ENCODE measurements at places on chromosomes 7 and 10.

DNA sequence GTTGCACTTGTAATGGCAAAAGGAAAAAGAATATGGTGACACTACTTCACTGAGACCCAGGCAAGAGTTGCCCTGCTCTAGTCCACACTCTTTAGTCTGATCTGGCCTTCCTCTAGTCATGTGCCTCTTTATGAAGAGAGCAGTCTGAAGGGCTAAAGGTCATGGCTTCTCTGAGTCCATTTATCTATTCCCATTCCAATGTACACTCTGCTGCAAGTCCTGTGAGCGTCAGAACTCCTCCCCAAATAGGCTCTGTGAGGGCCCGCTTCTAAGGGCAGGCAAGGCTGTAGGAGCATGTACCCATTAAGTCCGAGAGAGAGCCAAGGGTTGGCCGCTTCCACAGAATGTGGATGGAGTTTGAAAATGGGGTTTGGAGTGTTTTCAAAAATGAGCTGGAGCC lies 209.3 kb downstream of the AHR start:
- no peak for DNase-seq

DNA sequence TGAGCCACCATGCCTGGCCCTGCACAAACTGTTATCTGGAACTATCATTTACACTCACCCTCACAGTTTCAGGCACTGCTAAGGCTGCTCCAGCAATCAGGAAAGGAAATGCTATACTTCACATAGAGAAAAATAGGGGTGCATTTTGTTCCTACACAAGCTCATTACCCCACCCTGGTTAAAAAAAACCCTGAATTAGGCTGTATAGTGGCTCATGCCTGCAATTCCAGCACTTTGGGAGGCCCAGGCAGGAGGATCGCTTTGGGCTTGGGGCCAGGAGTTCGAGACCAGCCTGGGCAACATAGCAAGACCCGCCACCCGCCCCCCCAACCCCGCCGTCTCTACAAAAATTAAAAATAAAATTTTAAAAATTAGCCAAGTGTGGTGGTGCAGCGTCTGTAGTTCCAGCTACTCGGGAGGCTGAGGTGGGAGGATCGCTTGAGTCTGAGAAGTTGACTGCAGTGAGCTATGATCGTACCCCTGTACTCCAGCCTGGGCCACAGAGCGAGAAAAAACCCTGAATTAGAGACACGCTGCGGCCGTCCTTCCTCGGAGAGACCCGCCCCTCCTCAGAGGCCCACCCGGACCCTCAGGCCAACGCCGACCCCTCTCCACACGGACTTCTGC lies 539 bp downstream of the PTCD1 start:
- no peak for DNase-seq

GRCh38 chr10:45673074-45673648 lies 589 bp upstream of the ZFAND4 start:
- DNase-seq, result no peak

- no peak for DNase-seq
Observed at GRCh38 chr7:2278026-2278425, 36.0 kb downstream of the NUDT1 start.

DNA sequence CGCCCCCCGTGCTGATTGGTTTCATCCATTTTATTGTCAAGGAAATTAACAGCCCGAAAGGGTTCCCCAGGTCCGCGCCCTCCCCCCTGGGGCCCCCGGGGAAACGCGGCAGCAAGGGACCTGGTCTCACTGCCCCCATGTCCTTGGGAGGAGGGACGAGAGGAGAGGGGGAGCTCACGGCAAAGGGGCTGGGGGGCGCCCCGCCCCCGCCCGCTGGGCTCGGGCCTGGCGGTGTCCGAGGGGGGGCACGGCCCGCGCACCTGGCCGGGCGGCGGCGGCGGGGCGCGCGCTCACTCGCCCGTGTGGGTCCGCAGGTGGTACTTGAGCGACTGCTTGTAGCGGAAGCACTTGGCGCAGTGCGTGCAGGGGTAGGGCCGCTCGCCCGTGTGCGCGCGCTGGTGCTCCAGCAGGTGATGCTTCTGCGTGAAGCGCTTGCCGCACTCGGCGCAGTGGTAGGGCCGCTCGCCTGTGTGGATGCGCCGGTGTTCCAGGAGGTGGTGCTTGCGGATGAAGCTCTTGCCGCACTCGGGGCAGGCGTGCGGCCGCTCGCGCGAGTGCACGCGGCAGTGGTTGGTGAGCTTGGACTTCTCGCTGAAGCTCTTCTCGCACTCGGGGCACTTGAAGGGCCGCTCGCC lies 29.3 kb downstream of the ZNF777 start:
- DNase-seq, result no peak

GRCh38 chr10:49139846-49140195 lies 6.0 kb upstream of the FAM170B start:
- no peak for DNase-seq

DNA sequence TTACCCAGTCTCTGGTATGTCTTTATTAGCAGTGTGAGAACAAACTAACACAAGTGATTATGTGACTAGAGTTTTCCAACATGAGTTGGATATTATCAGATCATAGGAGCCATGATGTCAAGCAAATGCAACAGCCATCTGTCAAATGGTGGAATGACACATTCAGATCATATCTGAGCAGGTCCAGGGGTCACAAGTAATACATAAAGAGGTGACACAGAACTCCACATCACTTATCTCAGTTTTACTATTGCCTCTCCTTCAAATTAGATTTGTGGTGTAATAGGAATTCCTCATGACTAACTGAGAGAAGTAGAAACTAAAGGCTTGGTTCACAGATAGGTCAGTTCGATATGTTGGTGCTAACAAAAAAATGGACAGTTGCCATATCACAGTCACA lies 12.2 kb upstream of the SAMD9L start:
- no peak for DNase-seq

DNA sequence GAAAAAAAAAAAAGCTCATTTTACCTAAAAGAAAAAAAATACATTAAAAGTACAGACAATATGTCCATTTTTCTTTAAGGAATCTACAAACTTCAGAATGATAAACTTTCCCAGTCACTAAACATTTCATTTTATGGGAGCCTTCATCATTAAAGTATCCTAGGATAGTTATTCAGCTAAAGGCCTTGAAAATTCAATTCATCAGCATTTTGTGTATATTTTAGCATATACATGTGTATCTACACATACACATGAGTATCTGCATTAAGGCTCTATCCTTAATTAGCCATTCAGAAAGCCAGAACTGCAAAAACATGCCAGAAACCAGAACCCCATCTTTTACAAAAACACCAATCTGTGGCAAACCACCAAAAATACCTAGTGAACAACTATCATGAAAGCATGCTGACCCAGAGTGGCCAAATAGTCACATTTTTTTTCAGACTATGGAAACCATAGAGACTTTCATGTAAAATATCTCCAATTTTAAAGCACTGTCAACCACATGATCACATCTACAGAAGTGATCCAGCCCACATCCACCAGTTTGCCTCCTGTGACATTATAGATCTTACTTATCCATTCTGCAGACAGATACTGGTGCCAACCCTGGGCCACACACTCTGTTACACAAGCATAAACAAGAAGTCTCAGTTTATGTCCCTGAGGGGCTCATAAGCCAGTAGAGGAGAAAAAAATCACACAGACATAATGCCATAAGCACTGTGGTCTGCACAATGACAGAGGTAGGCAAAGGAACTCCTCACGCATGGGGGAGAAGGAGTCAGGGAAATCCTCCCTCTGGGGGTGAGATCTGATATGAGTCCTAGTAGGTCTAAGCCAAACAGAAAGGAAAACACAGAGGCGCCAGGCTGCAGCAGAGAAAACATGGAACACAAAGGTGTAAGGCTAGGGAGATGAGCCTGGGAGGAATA lies 79.2 kb downstream of the SRPK2 start:
- DNase-seq, result no peak

GRCh38 chr10:59752278-59752940 lies 846 bp downstream of the MRLN start:
- DNase-seq, result no peak

GRCh38 chr7:101818287-101819071 lies 1.1 kb downstream of the CUX1 start:
- DNase-seq, result no peak

- DNase-seq, result no peak
Observed at GRCh38 chr10:133467286-133467911, 13.7 kb downstream of the SCART1 start.

DNA sequence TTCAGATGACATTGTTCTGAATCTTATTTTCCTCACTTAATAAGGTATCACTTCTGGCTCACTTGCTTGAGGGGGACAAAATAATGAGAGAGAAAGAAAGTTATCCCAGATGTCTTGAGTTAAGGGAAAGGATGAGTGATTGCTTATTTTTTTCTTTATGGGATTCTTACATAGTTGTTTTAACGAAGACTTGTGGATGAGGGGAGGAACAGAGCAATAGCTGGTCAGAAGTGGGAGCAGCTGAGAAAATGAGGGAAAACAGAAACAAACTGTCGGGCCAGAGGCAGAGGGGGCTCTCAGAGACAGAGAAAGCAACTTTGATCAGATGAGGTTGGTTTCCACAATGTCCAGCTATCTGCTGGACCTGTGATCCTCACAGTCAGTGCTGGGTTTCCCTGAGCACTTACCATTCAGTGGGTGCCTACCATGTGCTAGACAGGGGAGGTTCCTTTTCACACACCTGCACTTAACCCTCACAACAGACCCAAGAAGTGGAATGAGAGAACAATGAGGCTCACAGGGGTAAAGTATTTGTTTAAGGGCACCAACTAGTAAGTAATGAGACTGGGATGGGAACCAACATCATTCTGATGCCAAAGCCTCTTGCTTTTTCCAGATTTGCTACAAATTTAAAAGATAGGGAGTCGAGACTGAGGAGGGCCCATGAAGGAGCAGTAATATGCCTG lies 64.2 kb downstream of the BICC1 start:
- no peak for DNase-seq

DNA sequence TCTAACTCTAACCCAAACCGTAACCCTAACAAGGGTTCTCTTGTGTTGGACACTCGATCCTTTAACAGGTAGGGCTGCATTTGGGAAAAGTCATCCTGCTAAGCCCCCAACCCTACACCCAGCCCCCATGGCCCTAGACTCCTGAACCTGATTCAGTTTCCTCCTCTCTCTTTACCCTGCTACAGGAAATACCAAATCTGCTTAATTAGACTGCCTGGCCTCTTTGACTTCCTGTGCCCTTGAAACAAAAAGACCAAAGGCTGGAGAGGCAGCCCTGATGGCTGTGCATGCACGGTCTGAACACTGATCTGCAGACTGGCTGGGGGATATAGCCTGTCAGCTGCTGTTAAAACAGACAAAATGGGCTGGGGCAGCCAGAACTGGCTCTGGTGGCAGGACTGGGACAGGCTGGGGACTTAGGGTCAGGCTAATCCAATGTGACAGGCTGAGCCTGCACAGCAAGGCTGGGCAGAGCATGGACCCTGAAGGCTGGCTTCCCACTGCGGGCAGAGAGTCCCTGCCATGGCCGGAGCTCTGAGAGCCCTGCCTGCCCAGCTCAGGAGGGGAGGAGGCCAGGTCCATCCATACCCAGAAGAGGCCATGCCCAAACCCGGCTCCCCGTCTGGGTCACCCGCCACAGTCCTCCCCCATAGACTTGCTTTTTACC lies 51.0 kb upstream of the MSMB start:
- no peak for DNase-seq

- no peak for DNase-seq
Observed at GRCh38 chr7:54987772-54988171, 31.0 kb upstream of the EGFR start.

- DNase-seq, result no peak
Observed at GRCh38 chr7:114700247-114700928, 221.5 kb upstream of the MDFIC start.

- DNase-seq, result no peak
Observed at GRCh38 chr10:93336678-93337077, 145.5 kb downstream of the MYOF start.

- no peak for DNase-seq
Observed at GRCh38 chr10:80265740-80266512, 23.5 kb downstream of the MAT1A start.

- DNase-seq, result no peak
Observed at GRCh38 chr10:69894156-69894555, 92.5 kb downstream of the COL13A1 start.

GRCh38 chr10:119268871-119269506 lies 61.6 kb downstream of the GRK5 start:
- no peak for DNase-seq

GRCh38 chr10:118873091-118873737 lies 118.4 kb upstream of the CACUL1 start:
- DNase-seq, result no peak

- DNase-seq, result no peak
Observed at GRCh38 chr7:109235316-109235715, 665.6 kb downstream of the DNAJB9 start.

GRCh38 chr10:104317269-104317710 lies 21.0 kb downstream of the ITPRIP start:
- no peak for DNase-seq

GRCh38 chr10:71463111-71463510 lies 66.4 kb downstream of the CDH23 start:
- no peak for DNase-seq

GRCh38 chr10:34294137-34294536 lies 521.0 kb downstream of the PARD3 start:
- DNase-seq, result no peak

DNA sequence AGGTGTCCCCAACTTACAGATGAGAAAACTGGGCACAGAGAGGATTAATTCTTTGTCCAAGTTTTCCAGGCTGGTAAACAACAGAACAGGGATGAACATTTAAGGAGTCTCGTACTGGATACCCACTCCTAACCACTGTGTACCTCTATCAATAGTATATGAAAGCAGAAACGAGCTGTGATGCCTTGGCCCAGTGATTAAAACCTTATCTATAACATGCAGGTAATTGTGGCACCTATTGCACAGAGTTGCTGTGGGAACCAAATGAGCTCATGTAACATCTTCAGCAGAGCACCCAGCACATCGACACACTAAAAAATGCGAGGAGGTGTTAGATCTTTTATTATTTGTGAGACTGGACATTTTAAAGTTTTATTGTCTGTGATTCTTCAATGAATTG lies 1.6 kb downstream of the TMEM273 start:
- DNase-seq, result no peak

GRCh38 chr7:149599636-149600206 lies 102.1 kb upstream of the ZNF746 start:
- no peak for DNase-seq

DNA sequence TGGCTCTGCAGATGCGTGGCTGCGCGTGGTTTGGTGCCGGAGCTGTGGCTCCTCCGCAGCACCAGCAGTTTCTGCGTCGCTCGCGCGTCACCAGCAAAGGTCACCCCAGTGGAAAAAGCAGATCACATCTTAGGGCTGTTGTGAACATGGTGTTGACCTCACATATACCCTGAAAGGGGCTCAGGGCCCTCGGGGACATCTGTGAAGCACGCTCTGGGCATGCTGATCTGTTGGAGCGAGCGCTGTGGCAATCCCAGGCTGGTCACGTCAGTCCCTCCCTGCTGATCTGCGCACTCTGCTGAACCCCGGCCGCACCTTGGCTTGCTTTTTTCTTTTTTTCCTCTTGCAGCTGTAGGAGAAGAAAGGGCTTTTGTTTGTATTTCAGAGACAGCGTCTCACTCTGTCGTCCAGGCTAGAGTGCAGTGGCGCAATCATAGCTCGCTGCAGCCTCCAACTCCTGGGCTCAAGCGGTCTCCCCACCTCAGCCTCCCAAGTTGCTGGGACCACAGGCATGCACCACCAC lies 33.3 kb upstream of the AP5Z1 start:
- DNase-seq, result no peak

- no peak for DNase-seq
Observed at GRCh38 chr10:131201741-131202515, 109.6 kb downstream of the TCERG1L start.
